Activated CD8-positive, alpha-beta T cell treated with anti-CD3 and anti-CD28 coated beads, Interleukin-2, amount 10 ng/mL, durations not matched to agents 7 days and 5 days (primary cell): ENCODE measurements at places on chromosomes 5 and 9. TPM values are rescaled to one million over a fixed set of nuclear protein-coding genes. Genes with fewer than 3 reads are reported as not detected.

GABBR2 gene
- total RNA-seq = not detected

LCP2 gene
- 386 TPM for total RNA-seq

ANGPTL2 gene
- not detected for total RNA-seq

HAVCR2 gene
- total RNA-seq = 78.7 TPM

LMX1B gene
- total RNA-seq = not detected

ST8SIA4 gene
- total RNA-seq = 35.8 TPM

NKD2 gene
- 1.3 TPM for total RNA-seq

SLC45A2 gene
- total RNA-seq = not detected

CMYA5 gene
- total RNA-seq = 0.18 TPM

BAG1 gene
- 96.3 TPM for total RNA-seq

MEF2C gene
- total RNA-seq = 0.53 TPM

NUTM2F gene
- total RNA-seq = not detected

NR6A1 gene
- total RNA-seq = 0.18 TPM

FST gene
- total RNA-seq = not detected
